A549 treated with Hydrocortisone at 1 μM for 4 hours (cell line): ENCODE measurements at places on chromosomes 1 and 21. TPM values are rescaled to one million over a fixed set of nuclear protein-coding genes. Genes with fewer than 3 reads are reported as not detected.

The KCNN3 gene
- 0.01 to 0.03 TPM (median 0.02 TPM) in 4 of 5 replicates, not detected in the other for total RNA-seq

The CFAP141 gene
- 0.40 TPM in 1 of 5 replicates, not detected in the others for total RNA-seq

The CLDN17 gene
- total RNA-seq: not detected in 5 replicates

The LCE1A gene
- not detected in 5 replicates for total RNA-seq

The RGS18 gene
- not detected in 5 replicates for total RNA-seq

The IL19 gene
- total RNA-seq: not detected in 5 replicates

The ASCL5 gene
- 0.08 to 0.21 TPM (median 0.15 TPM) in 3 of 5 replicates, not detected in the others for total RNA-seq

The LCK gene
- 0.03 TPM in 1 of 5 replicates, not detected in the others for total RNA-seq

The SYNC gene
- 11.0 to 19.8 TPM (median 14.0 TPM) in 5 replicates for total RNA-seq

The PRKAA2 gene
- total RNA-seq: 1.5 to 2.3 TPM (median 1.8 TPM) in 5 replicates

The STUM gene
- not detected in 5 replicates for total RNA-seq

The PSMD4 gene
- total RNA-seq: 166 to 193 TPM (median 187 TPM) in 5 replicates
